Activated naive CD4-positive, alpha-beta T cell treated with anti-CD3 and anti-CD28 coated beads, Interleukin-2, amount 50 U/mL, for 16 hours (primary cell): ENCODE measurements at places on chromosomes 16 and 17.

- no peak for DNase-seq
Measured at GRCh38 chr17:63442549-63443035, 3.5 kb downstream of the CYB561 start.

GRCh38 chr17:43449470-43450248 lies 34.1 kb upstream of the DHX8 start:
- no peak for DNase-seq

- no peak for DNase-seq
Measured at GRCh38 chr16:21617607-21618006, 18.2 kb downstream of the METTL9 start.

DNA sequence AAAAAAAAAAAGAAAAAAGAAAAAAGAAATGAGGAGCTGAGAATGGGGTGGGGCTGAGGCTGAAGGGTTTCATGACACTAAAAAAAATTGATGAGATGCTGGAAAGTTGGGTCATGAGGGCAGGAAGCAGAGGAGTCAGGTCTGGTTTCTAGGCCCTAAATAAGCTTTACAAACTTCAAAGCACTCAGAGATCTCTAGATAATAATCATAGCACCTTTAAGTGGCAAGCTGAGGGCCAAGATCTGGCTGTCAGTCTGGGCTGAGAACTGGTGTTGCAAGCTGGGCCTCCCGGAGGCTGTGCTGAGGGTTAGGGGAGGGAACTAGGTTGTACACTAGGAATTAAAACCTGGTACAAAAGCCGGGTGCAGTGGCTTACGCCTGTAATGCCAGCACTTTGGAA lies 6.4 kb downstream of the ZNF764 start:
- DNase-seq, result peak; percentile 43

DNA sequence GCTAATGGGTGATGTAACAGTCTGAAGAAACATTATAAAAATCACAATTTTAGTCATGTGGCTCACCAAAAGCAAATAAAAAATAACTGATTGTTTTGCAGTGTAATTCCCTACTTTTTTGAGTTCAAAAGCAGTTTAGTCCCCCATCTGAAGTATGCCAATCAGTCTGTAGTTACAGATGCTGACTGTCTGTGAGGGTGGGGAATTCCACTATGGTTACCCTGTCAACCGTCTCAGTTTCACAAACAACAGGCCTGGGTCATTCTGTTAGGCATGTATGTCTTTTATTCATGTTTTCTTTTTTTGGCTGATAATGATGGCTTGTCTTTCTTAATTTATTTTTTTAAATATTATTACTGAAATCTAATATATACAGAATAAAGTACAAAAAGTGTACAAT lies 69.3 kb downstream of the STXBP4 start:
- no peak for DNase-seq

GRCh38 chr17:74592087-74592990 lies at the start of gene CD300LD:
Gene CD300LD (minus strand): TSS chr17:74592283. CDS start chr17:74592202, 81 bp downstream.
- no peak for DNase-seq

DNA sequence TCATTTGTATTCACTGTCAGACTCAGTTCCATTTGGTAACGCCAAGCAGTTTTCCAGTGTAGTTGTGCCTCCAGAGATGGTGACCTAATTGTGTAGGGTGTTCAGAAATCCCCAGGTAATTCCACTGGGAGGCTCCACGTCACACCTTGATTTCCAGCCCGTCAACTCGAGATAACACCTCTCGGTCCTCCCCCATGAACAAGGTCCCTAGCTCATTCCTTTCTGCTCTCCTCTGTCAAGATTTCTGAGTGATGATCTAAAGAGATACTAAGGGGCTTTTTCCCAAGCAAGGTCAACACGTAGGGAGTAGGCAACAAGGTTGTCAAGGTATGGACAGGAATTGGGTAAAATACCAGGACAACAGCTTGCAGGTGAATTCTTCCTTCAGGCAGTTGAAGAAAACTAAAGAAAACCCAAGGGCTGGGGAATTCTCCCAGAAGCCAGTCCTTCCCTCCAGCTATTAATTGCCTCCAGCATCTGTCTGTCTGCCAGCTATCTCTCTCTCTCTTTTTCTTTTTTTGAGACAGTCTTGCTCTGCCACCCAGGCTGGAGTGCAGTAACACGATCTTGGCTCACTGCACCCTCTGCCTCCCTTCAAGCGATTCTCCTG lies 31.4 kb downstream of the GPRC5B start:
- DNase-seq, result no peak

GRCh38 chr17:72223866-72224291 lies 103.1 kb downstream of the SOX9 start:
- no peak for DNase-seq

DNA sequence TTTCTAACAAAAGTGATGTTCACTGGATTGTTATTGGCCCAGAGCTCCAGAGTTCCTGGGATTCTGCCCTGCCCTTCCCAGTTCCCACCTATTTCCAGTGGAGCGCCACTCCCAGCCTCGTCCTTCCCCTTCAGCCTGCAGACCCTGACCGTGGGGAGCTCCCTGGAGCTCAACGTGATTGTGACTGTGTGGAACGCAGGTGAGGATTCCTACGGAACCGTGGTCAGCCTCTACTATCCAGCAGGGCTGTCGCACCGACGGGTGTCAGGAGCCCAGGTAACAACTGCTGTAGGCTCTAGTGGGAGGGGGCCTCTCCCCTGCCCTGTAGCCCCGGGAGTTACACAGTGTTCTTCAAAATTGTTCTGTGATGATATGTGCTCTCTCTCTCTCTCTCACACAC lies 11.8 kb downstream of the COX6A2 start:
- no peak for DNase-seq

- DNase-seq, result no peak
Measured at GRCh38 chr16:53805752-53806151, 101.8 kb downstream of the FTO start.

GRCh38 chr17:8060274-8060673 lies 21.4 kb downstream of the ALOX15B start:
- DNase-seq, result peak; percentile 48

DNA sequence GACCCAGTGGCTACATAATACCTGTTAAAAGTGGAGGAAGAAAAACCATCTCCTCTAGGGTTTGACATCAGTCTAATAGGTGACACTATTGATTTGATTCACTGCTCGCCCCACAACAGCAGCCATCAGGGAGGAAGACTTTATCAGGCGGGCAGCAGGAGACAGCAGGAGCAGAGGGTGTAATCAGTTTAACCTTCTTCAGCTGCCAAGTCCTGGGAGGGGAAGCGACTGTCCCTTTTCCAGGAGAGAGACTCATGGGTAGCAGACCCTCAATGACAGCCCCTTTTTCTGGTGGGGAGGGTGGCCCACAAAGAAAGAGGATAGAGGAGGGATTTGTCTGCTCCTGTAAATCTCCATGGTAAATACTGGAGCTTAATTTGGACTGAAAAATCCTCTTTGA lies 291.8 kb downstream of the HAPSTR1 start:
- DNase-seq, result no peak

- no peak for DNase-seq
Measured at GRCh38 chr16:64365448-64365931, 756.4 kb downstream of the CDH11 start.

DNA sequence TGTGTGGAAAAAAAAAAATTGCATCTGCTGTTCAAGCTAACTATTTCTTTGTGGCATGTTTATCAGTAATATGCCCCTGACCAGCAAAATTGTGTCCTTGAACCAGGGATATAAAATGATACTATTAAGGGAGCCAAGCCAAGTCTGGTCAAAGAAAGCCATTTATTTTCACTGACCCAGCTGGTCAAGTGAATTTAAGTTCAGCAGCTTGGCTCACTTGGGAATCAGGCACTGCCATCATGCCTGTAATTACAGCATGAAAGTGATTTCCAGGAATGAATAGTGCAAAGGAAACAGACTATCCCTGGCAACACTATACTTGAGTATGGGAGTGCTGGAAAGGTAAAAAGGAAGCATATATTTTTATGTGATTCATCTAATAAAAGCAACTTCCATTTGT lies 934.6 kb upstream of the CDH8 start:
- DNase-seq, result no peak

DNA sequence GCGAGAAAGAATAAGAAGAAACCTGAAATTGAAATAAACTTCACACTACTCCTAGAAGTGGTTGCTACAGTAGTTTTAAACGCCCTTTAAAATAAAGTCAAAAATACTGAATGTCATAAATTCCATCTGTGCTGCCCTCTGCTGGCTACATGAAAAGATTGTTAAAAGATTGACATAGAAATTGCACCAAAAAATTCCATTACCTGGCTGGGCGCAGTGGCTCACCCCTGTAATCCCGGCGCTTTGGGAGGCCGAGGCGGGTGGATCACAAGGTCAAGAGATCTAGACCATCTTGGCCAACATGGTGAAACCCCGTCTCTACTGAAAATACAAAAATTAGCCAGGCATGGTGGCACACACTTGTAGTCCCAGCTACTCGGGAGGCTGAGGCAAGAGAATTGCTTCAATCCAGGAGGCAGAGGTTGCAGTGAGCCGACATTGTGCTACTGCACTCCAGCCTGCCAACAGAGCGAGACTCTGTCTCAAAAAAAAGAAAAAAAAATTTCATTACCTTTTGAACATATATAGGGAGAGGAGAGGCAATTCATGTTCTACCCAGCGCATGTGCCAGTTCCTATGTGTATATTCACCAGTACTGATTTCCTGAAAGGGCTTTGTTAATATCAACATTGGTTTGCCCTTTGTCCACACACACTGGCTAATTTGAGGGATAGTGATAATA lies 36.5 kb downstream of the CYTH1 start:
- peak; percentile 48 for DNase-seq

DNA sequence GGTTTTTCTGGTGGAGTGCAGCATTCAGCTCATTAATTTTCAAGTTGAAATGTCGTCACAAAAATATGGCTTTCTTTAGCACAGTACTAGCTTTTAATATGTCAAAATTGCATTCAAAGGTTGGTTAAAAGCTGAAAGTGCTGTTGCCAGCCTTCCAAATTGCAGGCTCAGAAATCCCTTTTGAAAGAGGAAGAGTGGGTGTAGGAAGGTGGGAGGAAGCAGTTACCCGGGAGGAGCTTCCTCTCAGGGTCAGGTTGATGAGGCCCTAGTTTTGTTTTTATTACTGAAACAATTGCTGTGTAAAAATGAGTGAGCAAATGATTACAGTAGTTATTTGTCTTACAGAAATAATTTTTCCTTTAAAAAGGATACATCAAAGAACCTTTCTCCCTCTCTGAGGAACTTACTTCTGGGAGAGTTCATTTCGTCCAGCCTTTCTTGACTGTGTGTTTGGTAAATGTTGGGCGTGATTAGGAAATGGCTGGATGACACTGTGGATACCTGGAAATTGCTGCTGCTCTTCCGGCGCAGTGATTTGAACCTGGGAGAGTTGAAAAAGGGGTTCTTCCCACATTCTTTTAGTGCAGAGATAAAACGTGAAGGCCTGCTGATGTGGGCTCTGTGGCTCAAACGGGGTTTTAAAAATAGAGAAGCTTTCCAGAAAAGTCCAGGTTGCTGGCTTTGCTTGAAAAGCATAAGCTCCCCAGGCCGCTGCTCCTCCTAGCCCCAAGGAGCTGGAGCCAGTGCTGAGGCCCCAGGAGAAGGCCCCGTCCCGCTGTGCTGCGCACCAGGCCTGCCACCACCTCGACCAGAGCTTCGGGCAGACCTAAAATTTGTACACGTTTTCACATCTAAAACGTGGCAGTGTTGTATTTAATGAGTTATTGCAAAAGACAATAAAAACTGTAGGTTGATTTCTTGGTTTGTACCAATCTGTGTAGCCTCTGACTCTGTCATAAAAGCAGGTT lies 41.7 kb downstream of the SEC14L1 start:
- DNase-seq, result no peak

DNA sequence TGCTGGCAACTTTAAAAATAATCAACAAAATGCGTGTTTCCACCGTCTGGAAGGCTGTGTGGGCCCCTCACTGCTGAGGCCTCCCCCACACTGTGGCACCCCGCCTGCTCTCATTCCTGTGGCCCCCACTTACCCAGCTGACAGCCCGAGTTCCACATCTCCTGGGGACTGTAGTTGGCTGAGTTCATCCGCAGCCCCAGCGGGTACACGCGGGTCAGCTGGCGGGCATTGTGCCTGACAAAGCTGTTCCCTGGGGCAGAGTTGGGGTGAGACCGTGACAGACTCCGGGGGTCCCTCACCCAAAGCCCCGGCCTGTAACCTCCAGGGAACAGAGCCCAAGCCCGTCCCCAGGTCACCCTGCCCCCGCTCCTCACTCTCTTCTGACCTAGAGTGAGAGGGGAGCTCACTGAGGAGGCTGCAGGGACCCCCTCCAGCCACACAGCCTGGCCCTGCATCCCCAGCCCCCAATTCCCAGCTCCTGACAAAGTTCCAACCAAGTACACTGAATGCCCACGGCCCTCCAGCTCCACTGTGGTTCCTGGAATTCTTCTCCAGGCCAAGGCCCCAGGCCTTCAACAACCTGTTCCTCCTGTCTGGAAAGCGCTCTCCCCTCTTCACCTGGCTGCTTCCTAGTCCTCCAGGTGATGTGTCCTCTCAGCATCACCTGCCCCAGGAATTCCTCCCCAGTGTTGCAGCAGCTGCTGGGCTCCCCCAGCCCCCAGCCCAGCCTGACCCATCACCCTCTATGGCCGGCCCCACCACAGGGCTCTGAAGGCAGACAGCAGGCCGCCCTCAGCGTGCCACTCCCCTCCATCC lies 18.0 kb downstream of the PLCD3 start:
- no peak for DNase-seq

- no peak for DNase-seq
Measured at GRCh38 chr16:69107316-69107962, 2.0 kb downstream of the HAS3 start.

DNA sequence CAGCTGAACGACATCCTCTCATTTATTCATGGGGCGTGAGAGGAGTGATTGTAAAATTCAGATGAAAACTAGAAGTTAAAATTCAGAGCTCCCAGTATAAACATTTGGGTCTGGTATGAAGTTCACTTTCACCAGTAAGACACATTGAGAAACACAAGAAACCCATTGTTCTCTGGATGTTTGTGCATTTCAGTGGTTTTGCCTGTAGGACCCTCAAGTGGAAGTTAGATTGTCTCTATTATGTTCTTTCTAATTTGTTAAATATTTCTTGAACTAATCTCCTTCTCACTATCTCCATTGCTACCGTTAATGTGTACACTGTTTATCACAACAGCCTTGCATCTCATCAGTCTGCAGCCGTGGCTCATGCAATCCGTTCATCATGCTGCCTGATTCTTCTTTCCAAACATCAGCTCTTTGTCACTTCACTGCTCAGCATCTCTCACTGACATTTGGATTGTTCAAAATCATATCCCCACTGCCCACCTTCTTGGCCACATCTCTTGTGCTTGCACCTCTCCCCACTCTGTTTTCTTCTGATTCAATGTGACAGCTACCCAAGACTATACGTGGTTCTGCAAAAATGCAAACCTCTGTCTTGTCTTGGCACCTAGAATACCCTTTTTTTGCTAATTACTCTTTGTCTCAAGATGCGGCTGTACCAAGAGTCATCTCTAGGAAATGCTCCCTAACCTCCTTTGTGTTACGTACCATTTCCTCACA lies 49.5 kb downstream of the HLF start:
- no peak for DNase-seq
